ENCODE measurements at places on chromosomes 4 and X. TPM values are rescaled to one million over a fixed set of nuclear protein-coding genes. Genes with fewer than 3 reads are reported as not detected.

The NKX6-1 gene
- not detected for total RNA-seq

The SLC39A8 gene
- total RNA-seq, result 6.9 TPM

The NALF2 gene
- total RNA-seq, result not detected

The ELK1 gene
- 19.1 TPM for total RNA-seq

The RHOH gene
- 0.57 TPM for total RNA-seq

The ASB12 gene
- not detected for total RNA-seq

The COL25A1 gene
- 0.33 TPM for total RNA-seq

The BEX1 gene
- total RNA-seq, result not detected

The MAGEE1 gene
- 1.3 TPM for total RNA-seq

The MAOB gene
- not detected for total RNA-seq

The FAM184B gene
- not detected for total RNA-seq

The XK gene
- 0.10 TPM for total RNA-seq

The REELD1 gene
- total RNA-seq, result not detected

Measured in vein endothelial cell (primary cell).